ENCODE measurements at places on chromosomes 5 and 9.

GRCh38 chr5:130061746-130062145 lies 157.5 kb downstream of the CHSY3 start:
- DNase-seq = no peak

DNA sequence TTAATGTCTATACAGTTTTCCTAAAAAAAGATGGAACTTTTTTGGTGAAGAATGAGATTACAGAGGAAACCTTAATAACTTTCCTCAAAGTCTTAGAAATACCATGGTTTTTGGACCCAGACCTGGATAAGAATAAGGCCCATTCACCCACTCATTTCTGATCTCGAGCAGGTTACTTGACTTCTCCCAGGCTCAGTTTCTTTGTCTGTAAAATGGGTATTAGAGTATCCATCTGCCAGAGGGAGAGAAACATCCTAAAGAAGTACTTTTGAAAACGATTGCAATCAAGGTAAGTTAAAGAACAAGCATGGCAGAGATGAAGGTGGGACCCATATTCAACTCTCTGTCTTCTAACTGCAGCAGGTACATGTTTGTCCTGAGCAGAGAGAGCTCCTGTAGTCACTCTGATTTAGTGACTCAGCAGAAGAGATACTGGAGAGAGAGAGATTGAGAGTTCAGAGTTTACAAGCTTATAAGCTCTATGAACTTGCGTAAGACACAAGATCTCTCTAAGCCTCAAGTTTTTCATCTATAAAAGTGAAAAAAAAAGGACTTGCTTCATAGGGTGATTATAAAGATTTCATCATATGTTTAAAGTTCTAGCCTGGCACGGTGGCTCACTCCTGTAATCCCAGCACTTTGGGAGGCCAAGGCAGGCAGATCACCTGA lies 379.4 kb upstream of the SGCD start:
- no peak for DNase-seq

DNA sequence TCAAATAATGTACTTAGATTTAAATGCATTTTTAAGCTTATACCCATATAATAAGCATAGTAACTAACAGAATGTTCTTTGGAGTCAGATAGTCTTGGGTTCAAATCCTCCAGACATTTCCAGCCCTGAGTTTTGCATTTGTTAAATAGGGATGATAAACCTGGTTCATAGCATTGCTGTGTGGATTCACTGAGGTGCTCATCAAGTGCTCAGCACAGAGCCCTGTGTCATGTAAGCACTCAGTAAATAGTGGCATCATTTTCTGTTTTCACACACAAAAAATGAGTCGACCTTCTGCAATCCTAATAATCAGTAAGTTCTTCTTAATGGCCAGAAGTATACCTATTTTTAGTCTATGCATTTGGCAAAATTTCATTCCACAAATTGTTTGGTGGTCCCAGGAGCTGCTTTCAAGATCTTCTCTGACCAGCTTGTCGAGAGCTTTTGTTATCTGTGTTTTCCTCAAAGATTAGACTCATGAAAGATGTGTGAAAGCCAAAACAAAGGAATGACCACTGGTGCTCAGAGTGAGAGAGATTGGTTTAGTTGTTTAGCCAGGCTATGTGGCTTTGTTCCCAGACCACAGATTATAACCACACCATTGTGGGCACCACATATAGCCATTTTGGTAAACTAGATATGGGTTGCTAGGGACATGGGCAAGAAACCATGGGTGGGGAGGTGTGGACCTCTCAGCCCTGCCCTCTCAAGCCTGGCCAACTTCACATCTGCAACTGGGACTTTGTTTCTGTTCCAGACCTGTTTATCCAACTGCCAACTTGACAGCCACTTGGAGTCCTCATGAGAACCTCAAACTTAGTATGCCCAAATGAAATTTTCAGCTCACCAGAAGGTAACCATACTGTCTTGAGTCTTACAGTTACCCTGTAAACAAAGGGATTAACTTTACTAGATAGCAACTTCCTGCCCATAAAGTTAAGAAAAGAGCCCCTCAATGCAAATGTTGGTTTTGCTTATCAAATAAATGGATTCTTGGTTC lies 45.0 kb downstream of the DOCK8 start:
- DNase-seq = no peak

DNA sequence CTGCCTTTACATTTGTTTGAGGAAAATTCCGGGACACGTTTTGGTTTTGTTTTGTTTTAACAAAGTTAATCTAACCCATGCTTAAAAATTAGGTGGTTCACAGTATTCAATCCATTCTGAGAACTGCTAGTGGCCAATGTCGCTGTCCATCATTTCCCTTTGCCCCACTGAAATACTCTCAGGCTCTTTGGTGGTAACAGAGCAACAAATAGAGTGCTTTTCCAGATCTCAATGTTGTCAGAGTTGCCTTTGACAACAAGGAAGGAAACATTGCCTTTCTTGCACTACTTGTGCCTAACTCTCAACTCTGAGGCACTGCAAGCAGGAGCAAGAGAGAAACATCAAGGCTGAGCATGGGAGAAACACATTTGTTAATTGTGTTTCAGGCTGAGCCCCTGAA lies 154.0 kb downstream of the MCTP1 start:
- no peak for DNase-seq

DNA sequence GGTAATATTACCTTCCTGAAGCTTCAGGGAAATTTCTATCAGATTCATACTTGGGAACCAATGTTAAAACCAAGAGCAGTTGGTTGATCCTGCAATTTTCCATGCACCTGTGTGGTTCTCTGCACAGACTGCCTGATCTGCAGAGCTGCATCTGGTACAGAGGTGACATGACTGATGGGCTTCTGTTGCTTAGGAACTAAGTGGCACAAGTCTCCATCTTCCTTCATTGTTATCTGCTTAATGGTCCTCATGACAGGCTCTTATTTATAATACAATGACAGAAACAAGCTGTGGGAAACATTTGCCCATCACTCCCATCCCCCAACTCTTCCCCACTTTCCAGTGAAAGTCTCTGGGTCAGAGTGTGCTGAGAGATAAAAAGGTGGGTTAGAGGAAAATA lies 799.1 kb downstream of the TAF11L14 start:
- no peak for DNase-seq

- DNase-seq = no peak
Measured at GRCh38 chr5:68024426-68024825, 191.1 kb upstream of the PIK3R1 start.

Measured in NCI-H187 treated with DMSO at 0.1 percent for 48 hours (cell line).